RCC 7860 (cell line): ENCODE measurements at places on chromosomes 1 and 21.

- DNase-seq = no peak
These were observed 327 bp downstream of the LRRC40 start for GRCh38 chr1:70205071-70205433.

DNA sequence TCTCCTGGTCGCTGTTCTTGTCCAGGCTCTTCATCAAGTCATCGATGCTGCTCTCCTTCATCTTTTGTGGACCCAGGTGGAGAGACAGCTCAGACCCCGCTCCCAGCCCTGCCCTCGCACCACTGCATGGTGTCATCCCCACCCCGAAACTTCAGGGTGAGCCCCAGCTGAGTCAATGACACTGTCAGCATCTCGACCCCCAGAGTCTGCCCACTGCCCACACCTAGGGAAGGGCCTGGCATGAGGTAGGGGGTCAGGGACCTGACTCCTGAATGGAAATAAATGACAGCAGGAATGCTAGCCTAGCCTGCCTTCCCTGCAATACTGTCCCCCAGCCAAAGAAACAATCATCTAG is 1.6 kb upstream of the S100A6 start:
- no peak for DNase-seq

DNA sequence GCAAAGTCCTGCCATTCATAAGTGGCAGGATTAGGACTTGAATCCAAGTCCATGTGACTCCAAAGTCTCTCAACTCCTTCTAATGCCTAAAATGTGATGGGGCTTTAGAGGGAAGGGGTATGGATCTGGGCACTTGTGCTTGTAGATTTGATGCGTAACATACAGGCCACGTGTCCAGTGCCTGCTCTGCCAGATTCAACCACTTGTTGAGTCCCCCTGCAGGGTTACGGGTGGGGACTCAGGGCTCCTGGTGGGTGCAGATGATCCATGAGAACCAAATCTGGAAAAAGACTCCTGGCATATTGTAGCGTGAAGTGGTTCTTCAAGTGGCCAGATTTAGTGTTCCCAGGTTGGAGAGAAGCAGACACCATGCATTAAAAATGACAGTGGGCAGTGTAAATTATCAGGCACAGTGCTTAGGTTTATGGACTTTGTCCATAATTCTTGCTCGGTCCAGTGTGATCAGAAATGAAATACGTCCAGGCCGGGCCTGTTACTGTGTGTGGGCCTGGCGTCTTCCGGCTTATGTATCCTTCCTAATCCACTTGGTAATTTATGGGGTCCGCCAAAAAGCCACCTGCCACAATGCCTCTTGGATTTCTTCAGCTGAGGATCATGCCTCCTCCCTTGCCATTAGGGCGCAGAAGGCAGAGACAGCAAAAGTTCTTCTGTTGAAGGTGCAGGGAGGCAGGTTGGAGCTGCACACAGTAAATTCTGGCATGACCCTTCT is 51.2 kb upstream of the LRP8 start:
- no peak for DNase-seq

DNA sequence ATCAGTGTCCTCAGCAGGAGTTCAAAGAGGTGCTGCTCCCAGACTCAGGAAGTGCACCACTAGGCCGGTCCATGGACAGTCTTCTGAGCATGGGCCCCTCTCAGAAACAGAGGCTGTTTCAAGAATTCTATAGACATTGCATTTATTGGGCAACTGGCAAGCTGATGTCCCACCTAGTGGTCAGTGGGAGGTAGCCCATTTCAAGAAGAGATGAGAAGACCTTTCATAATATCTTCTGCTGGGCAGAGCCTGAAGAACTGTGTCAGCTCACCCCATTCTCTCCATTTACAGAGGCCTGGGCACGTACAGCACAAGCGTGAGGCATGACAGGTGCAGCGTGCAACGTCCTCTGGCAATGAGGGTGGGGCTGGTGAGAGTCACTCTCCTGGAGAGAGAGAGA is 216.0 kb downstream of the DYRK1A start:
- peak; percentile 38 for DNase-seq

DNA sequence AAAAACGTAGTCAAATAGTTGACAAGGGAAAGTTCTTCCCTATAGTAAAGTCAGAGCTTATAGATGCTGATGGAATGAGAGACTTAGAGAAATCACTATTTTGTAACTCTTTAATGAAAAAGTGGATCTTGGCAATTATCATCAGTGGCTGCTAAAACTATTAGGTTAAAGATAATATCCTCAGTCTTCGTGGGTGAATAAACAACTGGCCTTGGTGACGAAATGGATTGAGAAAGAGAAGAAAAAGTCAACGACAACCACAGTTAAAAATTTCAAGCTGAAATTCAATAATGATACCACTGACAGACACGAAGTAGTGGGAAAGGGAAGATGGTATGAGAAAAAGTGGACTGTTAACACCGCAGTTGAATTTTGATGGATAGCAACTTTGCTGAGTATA is 90.0 kb upstream of the GNG4 start:
- no peak for DNase-seq

GRCh38 chr1:14826172-14826636 is 227.7 kb downstream of the KAZN start:
- no peak for DNase-seq

DNA sequence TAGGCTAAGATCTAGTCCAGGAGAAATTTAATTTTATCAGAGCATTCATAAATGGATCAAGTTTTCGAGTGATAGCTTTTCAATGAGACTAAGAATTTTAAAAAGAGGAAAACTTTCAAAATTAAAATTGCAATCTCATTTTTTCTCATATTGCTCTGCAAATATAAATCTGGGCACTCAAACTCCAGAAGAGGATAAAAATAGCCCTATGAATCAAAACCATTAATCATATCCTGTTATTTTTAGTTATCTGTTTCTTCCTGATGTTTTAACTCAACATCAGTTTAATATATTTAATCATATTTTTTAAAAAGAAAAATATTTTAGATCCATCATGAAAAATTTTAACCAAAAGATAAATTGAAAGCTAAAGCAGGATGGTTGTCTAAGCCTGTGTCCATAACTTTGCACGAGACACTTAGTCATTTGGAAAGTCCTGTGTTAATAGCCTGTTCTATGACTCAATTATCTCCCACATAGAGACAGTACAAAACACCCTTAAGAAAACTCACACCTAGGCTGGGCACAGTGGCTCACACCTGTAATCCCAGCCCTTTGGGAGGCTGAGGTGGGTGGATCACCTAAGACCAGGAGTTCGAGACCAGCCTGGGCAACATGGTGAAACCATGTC is 17.1 kb upstream of the PRRC2C start:
- peak; percentile 73 for DNase-seq

- no peak for DNase-seq
These were observed 681 bp upstream of the VANGL2 start for GRCh38 chr1:160399544-160400222.

DNA sequence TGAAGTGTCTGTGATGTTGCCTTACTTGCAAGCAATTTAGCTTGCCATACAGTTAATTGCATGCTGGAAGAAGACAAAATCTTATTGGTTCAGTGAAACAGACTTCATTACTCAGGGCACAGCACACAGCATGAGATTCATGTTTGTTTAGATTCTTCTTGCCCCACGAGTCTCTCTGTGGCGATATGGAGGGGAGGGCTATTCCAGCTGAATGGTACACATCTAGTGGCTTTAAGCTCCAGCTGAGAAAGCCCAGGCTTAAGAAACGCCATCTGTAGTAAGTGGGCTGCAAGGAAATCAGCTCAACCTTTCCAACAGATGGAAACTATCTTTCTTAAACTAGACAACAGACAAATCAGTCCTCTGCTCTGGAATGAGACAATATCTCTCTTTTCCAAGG is 1022.0 kb downstream of the NCAM2 start:
- DNase-seq = no peak

DNA sequence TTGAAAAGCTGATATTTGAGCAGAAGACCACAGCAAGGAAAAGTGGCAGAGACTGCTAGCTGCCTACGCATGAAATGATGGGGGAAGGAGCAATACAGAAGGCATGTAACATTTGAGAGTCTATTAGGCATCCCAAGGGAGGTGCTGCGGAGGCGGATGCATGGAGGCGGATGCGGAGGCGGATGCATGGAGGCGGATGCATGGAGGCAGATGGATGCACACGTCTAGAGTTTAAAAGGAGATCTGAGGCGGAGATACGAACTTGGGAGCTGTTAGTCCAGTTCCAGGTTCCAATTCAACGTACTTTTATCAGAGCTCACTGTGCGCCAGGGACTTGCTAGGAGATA is 744 bp upstream of the DDX20 start:
- DNase-seq = peak; percentile 28

- no peak for DNase-seq
These were observed 62.2 kb upstream of the WLS start for GRCh38 chr1:68294367-68295066.

GRCh38 chr1:152836870-152837269 is 5.8 kb upstream of the LCE6A start:
- DNase-seq = no peak

- DNase-seq = no peak
These were observed 4.6 kb upstream of the FOXD3 start for GRCh38 chr1:63317817-63318152.

DNA sequence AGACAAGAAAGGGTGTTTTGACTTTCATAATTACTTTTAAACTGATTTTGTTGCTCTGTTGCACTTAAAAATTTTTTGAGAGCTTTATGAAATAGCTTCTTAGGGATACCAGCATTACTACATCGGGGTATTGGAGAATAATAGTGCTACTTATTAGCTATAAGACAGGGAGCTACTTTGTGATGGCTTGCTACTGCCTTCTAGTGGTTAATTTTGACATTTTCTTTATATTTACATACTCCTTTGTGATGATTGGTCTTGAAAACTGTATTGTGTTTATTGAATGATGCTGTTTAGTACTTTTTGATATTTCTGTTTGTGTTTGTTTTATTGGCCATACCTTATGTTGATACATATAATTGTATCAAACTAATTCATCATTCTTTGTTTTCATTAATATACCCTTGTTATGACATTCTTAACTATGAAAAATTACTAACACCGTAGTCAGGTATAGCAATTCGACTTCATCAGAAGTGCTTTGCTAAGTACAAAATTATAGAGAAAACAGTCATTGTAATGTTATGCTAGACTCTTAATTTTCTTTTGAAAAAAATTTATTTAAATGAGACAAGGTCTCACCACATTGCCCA is 85.5 kb downstream of the CLIC4 start:
- DNase-seq = peak; percentile 63

- DNase-seq = no peak
These were observed 15.1 kb upstream of the CD58 start for GRCh38 chr1:116585886-116586285.

- no peak for DNase-seq
These were observed 33.8 kb downstream of the CNIH4 start for GRCh38 chr1:224390517-224390916.

DNA sequence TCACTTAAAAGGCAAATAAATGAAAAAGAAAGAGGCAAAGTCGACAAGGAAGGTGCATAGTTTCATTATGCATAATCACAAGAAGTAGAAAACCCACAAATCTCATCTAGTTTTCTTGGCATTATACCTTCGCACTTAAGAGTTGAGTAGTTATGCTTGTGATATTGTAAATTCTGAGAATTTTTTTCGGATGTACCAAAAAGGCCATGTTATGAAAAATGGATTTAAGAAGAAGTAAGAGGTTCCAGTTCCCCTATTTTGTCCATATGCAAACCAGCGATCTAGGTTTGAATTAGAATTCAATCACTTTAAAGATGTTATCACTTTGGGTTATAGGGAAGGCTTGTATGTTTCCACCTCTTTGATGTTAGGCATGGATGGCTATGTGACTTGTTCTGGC is 7.9 kb upstream of the ERICH3 start:
- no peak for DNase-seq

DNA sequence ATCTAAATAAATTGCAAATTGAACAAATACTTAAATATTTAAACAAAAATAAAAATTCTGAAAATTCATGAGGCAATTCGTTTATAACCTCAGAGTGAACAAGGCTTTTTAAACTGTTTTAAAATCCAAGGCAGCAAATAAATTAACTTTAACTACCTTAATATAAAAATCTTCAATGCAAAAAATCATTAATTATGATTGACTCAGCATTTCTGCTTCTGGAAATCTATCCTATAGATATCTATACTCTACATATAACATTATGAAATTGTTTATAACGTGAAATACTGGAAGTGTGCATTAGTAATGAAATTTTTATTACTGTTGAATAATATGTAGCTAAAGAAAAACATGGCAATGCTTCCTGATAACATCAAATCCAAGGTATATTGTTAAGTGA is 92.4 kb downstream of the ADAMTS1 start:
- no peak for DNase-seq

DNA sequence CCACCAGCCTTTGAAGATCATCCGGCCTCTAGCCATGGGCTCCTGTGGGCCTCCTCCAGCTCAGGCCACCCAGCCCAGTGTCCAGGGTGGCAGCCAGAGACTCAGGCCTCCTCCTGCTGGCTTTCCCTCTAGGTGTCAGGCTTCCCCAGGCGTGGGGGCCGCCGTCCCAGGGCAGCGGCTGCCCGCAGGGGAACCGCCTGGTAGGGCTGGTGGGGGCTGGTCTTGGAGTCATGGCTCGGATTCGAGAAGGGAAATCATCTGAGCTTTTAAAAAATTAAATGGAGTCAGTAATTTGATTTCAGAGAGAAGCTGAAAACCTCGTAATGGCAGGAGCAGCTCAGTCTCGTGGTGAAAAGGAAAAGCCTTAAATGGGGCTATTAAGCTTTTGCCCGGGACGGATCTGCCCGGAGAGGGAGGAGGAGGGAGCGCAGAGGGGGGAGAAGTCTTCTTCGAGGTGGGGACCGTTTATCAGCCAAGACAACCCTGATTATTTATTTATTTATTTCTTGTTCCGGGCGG is 66.4 kb upstream of the TARDBP start:
- DNase-seq = no peak

GRCh38 chr1:8201331-8201861 is 116.5 kb upstream of the SLC45A1 start:
- DNase-seq = peak; percentile 63

DNA sequence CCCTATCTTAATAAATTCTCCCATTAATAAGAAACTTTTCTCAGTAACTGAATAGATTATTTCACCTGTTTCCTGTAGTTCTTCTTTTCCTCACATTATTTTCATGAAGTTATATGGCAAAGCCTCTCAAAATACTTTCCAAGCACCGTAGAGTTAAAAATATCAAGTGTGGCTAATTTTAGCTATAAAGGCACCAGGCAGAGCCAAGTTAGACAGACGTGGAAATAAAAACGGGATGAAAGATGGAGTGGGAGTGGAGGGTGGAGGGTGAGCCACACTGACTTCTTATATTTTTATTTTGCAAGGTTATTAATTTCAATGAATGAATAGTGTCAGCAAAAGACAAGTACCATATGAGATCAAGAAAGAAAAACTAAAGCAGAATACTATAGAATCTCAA is 71.7 kb downstream of the ENAH start:
- no peak for DNase-seq

GRCh38 chr1:22052115-22053016 is at the start of gene CDC42:
CDC42 (plus strand) TSS chr1:22052709; CDS start chr1:22078479, 25,770 bp downstream.
- peak; percentile 90 for DNase-seq

- DNase-seq = peak; percentile 88
These were observed 21.8 kb downstream of the RSPH1 start for GRCh38 chr21:42474043-42474831.
